ENCODE measurements at places on chromosomes 2 and 18.

- DNase-seq: no peak
Measured at GRCh38 chr2:146135245-146135644, 1615.3 kb upstream of the ZEB2 start.

DNA sequence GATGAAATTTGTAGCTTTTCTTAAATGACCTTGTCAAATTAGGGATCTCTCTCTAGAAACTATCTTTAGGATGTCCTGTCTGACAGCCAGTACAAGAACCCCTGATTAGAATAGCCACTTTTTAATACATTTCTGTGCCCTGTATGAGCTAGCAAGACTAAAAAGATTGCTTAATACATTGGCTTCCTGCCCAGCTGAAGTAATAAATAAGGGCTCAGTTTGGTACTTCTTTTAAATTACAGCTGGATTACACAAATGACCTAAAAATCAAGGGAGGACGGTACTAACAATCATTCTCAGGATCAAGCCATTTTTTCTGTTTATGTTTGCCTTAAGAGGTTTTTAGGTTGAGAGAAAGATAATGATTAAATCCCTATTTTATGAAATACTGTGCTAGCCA, 11.6 kb upstream of the OLA1 start:
- no peak for DNase-seq

DNA sequence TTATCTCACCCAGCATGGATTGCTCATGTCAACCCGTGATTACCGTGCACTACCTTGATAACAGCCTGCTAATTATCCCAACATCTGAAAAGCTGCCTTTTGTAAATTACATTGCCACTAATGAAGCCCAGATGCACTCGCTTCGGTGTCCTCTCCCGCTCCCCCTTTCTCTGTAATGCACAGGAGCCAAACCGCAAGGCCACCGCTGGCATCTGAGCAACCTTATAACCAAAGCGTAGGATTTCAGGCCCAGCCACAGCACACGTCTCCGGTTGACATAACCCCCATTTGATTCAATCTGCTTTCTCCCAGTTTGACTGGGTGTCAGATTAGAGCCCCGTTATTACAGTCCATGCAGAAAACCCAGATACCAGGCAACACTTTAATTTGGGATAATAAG, 341.2 kb downstream of the ALK start:
- DNase-seq: no peak

DNA sequence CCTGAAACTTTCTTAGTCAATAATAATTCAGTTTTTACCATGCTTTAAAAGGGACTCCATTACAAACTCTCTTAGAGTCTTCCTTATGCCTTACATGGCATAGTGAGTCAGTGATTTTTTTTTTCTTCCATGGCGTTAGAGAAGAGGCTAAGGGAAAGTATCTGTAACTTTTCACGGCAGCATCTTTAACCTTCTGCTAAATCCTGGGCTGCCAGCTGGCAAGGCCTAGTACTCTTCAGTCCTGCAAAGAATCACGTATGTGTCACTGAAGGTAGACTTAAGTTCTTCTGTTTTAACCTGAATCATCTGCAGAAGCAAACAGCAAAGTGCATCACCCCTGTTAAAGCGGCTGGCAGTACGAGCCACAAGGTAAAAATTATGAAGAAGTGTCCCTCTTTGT, 286.3 kb upstream of the FN1 start:
- no peak for DNase-seq

DNA sequence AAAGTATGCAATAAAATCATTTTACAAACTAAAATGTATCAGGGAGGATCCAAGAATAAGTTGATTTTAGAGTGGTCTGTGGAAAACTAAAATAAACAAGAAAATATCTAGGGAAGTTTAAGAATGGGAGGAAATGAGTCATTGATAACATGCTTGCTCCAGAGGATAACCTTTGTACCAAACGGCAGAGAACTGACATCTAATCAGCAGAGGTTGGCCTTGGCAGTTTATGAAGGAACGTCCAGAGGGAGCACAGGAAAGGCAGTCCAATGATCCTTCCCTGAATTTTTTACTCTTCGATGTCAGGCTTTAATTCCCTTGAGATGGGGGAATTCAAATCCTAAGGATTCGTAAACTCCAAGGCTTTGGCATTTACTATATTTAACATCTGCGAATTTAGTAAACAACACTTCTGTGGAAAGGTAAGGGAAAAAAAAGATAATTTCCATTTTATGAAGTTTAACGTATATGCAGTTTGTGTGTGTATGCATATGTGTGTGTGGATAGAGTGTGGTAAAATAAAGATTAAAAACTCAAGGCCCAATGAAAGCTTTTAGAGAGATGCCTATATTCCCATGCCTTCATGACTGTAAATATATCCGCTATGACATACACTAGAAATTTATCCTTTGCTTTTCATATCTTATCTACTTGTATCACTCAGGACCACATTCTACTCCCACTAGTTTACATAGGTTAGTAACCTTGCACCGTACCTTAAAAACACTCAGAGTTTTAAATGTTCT, 8.7 kb upstream of the INPP1 start:
- no peak for DNase-seq

- DNase-seq: no peak
Measured at GRCh38 chr2:237500681-237501424, 13.8 kb downstream of the MLPH start.

GRCh38 chr2:184339966-184340365, 258.4 kb upstream of the ZNF804A start:
- DNase-seq: no peak

GRCh38 chr2:157032017-157032416, 225.5 kb upstream of the GALNT5 start:
- no peak for DNase-seq

- DNase-seq: peak; percentile 62
Measured at GRCh38 chr2:168247341-168248261, at the start of gene STK39. TSS of gene STK39 (minus strand) at chr2:168247595. CDS start at chr2:168247435, 160 bp downstream.

DNA sequence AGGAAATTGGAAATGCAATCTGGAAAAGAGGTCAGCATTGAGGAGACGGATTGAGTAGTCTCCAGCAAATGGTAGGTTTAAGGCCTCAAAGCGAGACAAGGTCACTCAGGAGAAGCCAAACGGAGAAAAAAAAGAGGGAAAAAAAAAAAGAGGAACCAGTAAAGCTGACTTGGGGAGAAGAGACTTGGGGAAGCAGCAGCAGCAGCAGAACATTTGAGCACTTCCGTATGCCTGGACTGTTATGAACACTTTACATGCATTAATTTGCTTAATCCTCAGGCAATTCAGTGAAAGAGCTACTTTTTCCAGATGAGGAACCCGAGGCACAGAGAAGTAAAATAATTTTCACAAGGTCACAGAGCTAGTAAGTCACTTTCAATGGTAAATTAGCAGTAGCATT, 81.3 kb downstream of the OSBPL6 start:
- DNase-seq: no peak

GRCh38 chr18:23943104-23943503, 71.5 kb upstream of the TTC39C start:
- DNase-seq: no peak

DNA sequence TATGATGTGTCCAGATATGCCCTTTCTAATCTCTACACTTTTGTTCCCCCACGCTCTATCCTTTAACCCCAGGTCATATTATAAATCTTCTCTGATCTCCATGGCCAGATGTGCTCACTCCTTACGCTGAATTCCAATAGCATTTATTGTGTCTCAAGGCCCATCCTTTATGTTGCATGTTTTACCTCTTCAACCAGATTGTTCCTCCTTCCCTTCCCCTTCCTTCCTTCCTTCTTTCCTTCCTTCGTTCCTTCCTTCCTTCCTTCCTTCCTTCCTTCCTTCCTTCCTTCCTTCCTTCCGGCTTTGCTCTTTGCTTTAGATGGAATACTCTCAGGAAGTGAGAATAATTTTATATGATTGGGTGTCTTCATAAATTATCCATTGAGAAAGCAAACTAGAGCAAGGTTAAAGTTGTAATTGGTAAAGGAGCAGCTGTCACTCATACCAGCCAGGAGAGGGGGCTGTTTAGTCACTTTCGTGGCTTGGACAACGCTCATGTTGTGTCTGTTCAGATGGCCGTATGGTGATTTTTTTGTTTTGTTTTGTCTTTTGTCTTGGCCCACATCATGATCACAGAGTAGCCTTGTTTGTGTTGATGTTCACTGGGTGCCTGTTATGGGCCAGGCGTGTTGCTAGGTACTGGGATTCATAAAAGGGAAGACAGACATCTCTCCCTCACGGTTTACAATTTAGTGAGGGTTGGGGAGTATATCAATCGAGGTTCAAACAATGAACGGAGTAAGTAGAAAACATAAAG, 68.0 kb downstream of the DAW1 start:
- DNase-seq: no peak
